Astrocyte of the hippocampus (primary cell): ENCODE measurements at places on chromosomes 5 and 9.

DNA sequence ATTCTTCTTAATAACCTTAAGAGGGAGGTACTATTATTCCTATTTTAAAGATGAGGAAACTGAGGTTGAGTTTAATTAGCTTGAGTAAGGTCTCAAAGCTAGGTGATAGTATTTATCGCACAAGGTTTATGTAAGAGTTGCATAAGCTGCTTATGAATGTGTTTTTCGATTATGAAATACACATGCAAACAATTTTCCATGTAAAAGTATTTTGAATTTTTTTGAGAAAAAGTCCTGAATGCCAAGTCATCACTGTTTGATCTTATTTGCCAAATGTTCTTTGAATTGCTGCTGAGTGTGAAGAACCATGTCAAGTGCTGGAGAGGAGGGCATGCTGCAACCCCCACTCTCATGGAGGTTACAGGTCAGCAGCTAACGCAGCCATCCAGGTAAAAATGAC is 174.4 kb downstream of the CARTPT start:
- DNase-seq = no peak

DNA sequence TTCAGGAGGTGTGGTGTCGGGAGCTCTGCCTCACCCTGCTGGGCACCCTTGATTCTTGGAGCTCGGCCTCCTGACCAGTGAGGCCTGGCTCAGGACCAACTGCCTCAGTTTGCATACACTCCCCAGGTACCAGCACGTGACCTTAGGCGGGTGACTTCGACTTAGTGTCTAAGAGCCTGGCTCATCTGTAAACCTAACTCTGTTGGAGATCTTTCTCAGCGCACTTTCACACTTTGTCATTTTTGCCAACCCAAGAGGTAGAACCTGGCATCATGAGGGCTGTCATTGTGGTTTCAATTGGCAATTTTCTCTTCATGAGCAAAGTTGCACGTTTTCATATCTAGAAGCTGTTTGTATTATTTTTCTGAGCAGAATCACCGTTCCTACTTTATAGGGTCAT is 13.4 kb upstream of the WNK2 start:
- no peak for DNase-seq

DNA sequence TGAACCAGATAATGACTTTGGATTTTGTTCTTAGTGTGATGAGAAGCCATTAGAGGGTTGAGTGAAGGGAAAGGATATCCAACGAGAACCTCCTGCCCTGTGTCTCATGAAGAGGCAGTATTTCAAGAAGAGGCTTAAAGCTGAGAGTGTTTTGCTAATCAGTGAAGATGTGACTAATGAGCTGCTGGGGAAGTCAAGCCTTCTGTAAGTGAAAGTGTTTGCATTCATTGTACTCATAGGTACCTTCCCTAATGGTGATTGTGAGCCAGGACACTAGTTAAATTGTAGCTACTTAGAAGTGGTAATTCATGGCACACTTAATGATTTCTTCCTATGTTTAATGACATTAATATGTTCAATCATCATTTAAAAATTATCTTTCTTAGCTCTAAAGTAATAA is 23.7 kb downstream of the PIP5K1B start:
- DNase-seq = no peak

DNA sequence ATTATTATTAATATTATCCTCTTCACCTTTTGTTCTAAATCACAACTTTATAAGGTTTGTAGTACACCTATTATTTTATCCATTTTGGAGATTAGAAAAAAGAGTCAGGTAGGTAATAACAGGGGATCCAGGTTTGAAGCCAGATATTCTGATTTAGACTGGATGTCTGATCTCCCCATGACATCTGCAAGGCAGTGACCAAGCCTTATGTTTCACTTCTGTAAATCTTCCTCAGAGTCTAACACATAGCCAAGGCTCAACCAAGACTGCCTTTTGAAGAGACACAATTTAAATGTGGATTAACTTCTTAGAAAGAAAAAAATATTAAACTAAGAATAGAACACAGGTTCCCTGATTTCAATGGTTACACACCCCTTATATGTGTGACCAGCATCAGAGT is 44.2 kb downstream of the CETN3 start:
- no peak for DNase-seq

GRCh38 chr5:57007344-57007743 is 55.4 kb upstream of the MIER3 start:
- DNase-seq = no peak

- peak; percentile 27 for DNase-seq
Observed at GRCh38 chr9:34929506-34930102, 28.5 kb upstream of the PHF24 start.
